Stimulated activated CD4-positive, alpha-beta T cell treated with anti-CD3 and anti-CD28 coated beads, Interleukin-1b, Interleukin-23, amount 100 ng/mL, for 24 hours (primary cell): ENCODE measurements at places on chromosomes 5 and 9.

DNA sequence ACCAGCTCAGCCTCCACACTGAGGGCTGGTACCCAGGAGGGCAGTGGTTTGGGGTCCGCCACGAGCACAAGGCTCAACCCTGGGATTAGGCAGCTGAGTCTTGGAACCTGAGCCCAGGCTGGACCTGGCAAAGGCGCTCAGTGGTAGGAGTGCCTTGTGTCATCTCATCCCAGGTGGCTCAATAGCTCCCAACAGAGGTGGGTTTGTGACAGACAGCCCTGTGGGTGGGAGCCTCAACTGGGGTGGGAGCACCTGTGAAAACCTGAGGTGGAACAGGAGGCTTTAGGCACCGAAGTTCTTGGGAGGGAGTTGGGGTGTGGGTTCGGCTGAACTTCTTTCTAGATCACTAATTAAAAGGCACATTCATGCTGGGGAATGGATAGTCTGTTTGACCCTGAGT is 35.2 kb upstream of the SMU1 start:
- no peak for DNase-seq

DNA sequence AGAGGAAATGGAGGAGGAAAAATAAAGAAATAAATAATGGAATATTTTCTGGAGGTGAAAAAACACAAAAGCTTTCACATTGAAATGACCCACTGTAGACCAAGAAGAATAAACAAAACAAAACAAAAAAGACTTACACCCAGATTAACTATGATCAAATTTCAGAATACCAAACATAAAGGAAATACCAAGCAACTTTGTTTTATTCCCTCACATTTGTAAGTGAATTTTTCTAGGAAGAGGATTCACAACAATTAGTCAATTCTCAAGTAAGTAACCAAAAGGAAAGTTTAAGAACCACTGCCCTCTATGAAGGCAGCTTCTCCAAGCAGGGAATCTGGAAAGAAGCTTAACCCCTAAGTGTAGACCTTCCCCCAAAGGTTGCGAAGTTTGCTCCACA is 29.6 kb upstream of the B4GALT1 start:
- DNase-seq, result no peak

DNA sequence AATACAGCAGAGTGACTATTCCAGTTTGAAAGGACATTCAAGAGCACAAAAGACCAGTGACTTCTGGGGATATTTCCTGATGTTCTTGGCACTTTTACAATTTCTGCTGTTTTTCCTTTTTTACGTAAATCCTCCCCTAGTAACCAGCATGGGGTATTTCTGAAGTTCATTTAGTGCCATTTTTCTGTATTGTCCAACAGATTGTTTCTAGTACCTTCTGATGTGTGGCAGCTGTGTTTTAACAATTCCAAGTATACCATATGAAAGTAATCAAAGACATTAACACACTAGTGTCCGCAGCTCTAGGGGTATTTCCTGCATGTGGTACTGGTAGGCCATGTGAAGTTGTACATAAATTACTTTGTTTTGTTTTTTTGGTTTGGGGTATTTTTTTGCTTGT is 53.0 kb upstream of the SMARCA2 start:
- DNase-seq, result no peak

DNA sequence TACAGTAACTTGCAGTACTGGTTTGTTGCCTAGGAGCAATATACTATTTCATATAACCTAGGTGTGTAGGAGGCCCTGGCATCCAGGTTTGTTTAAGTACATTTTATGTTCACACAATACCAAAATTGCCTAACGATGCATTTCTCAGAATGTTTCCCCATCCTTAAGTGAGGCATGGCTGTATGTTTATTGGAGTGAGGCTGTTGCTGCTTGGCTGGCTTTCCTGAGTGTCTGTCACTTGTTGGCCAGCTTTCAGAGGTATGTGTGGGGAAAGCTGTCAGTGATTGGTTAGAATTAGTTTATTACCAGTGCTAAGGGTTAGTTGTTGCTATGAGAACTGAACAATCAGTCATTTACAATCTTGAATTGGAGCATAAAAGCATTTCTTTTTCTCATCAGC is 154.1 kb upstream of the CDH12 start:
- DNase-seq, result no peak

DNA sequence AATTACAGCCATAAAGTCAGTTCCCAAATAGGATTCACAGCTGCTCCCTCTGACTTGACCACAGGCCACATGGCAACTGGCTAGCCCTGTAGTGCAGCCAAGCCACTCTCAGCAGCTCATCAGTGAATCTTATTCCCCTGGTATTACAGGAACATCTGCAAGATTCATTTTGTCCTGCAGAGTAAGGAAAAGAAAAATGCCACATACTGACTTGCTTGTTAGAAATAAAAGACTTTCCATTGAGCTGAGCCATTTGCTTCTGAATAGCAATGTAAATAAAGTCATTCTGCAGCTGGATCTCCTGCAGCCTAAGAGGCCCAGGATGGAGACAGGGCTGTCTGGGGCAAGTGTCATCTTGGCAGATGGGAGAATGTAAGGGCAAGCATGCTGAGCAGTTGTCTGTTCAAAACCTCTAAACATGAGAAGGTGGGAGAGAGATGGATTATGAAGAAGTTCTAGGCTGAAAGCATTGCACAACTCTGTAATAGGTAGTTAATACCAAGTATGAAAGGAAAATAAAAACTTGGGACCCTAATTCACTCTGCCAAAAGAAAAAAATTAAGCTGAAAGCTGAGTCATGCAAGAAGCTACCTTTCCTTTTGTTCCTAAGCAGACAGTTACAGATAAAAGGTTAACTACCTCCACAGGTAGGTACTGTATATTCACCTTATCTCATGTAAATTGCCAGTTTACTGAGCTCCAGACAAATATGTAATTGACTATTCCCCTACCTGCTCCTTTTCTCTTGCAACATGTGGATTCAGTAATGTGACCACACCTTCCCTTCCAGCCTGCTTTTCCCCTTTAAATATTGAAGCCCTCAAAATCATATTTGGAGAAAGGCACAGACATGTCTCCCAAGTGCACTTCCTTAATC is 244.4 kb upstream of the RAI14 start:
- DNase-seq, result no peak

- no peak for DNase-seq
These were observed 399.4 kb upstream of the ITGA1 start for GRCh38 chr5:52388349-52388748.

DNA sequence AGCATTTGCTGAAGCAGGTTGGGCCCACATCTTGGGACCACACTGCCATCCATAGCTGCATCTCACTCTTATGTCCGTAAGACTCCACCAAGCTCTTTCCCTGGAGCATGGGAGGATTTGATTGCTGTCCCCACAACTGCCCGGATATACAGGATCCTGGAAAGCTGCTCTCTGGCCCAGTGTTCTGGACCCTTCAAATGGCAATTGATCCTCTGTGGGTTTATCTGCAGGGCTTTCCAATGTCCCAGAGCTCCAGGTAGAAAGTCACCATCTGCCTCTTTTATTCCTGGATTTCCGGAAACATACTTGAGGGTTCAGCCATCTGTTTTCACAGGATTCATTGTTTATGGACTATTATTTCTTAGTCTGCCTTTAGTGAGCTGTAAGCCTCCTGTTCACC is 214.6 kb downstream of the SREK1 start:
- DNase-seq, result no peak

- no peak for DNase-seq
These were observed 1.4 kb upstream of the ETF1 start for GRCh38 chr5:138544181-138545134.

DNA sequence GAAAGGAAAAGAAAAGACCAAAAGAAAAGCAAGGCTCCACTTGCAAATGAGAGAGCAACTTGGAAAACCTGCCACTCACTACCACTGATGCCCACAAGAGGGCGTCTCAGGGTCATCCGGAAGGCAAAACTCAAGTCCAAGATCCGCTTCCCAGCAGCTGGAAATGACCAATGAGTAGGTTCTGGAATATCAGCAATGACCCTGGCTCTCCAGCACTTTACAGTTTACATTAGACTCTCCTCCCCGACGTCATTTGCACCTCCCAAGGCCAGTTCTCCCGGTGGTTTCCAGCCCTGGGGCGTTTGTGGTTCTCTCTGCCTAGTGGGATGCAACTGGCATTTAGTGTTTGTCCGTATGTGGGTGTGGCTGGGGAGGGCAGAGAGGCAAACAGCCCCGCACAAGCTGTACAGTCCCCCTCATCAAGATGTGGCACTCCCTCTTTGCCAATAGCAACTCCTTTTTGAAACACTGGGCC is 193.8 kb upstream of the ZNF618 start:
- DNase-seq, result no peak

DNA sequence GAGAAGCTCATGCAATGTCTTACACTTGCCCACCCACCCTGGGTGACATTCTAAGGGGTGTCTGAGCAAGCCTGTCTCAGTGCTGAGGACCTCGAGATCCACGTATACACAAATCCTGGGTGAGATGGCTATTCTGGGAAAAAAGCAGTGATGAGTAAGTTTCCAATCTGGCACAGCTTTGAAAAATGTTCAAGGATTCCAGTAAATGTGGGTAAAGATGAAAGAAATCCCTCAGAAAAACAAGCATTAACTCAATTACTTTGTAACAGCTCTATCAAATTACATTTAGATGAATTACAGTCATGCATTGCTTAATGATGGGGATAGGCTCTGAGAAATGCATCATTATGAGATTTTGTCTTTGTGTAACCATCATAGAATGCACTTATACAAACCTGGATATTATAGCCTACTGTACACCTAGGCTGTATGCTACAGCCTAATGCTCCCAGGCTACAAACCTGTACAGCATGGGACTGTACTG is 26.9 kb downstream of the GOLM1 start:
- no peak for DNase-seq

DNA sequence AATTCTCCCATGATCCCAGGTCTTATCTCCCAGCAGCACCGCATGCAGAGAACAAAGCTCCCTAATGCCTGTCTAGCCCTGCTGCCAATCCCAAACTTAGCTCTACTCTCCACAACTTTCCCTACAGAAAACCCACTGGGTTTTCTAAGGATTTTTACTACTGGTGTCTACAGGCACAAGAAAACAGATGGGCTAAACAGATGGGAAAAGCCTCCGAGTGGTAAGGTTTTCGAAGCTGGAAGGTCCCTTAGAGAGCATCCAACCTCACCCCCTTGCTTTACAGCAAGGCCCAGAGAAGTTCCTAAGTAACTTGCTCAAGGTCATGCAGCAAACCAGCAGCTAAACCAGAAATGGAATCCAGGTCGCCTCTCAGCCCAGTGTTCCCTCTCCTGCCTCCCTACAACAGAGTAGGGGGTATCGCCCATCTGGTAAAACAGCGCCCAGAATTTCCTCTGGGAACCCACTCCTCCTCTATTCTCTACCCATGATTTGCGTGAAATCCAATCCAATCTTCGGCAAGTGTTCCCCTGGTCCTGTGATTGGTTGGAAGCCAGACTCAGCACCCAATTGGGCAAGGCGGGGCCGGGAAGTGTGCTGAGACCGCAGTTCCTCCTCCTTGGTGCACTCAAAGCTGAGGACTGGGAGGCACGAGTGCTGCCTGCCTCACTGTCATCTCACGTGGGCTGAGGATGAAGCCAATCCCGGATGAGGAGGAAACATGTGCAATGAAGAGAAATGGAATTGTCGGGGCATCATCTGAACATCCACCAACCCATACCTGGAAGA is 20.8 kb downstream of the CPLX2 start:
- DNase-seq, result no peak

DNA sequence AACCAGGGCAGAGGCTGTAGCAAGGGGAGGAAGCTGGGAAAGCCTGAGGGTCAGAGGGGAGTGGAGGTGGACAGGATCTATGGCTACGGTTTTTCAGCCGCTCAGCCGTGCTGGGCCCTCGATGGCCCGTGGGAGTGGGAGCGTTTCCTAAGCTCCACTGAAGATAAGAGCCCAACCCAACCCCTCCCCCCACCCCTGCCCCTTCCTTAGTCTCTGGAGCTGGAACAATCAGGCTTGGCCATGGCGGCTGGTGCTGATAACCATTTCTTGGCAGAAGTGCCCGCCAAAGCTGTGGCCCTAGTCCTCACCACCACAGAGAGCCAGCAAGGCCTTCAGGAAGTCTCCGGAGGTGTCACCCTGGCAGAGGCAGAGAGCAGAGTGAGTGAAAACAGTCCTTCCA is 20.3 kb upstream of the TNIP1 start:
- no peak for DNase-seq

- no peak for DNase-seq
These were observed 118.9 kb upstream of the CCDC180 start for GRCh38 chr9:97188545-97188944.

DNA sequence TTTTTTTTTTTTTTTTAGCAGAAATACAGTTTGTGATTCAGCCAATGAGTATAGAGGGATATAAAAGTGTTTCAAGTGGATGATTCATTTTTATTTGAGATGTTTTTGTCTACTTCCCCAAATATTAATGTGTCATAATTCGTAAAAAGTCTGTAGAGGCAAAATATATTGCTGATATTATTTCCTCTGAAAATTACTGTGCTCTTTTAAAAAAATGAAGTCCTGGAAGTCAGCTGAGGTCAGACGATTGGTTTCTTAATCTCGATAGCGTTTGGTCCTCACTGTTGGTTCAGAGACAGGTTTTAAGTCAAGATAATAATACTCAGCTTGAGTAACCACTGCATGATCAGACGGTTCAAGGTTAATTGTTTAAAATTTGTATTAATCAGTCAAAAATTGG is 19.5 kb downstream of the IL9 start:
- DNase-seq, result no peak

- DNase-seq, result no peak
These were observed 59.3 kb downstream of the KCNT1 start for GRCh38 chr9:135761150-135761844.

DNA sequence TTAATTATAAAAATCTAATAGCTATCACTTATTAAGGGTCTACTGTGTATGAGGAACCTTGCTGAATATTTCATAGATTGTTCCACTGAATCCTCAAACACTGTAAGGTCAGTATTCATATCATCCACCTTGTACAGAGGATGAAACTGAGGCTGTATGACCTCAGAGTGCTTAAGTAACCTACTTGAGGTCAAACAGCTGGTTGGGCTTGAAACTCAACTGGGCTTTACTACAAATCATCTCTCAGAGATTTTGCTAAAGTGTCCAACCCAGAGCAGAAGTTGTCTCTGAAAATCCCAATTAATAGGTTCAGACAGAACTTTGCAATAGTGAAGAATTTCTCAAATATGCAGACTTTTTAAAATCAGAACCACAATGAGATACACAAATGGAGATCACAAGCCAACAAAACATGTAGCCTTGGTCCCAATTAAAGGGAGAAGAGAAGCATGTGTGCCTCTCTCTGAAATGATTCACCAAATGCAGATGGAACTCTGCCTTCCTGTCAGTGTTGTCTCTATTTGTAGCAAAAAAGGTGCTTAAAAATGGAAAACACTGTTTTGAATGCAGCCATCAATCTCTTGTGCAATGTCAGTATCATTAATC is 131.4 kb downstream of the FAM114A2 start:
- no peak for DNase-seq

- DNase-seq, result no peak
These were observed 25.6 kb upstream of the NTNG2 start for GRCh38 chr9:132136151-132136780.

GRCh38 chr5:136193322-136193935 is 467 bp upstream of the SMIM32 start:
- DNase-seq, result no peak

DNA sequence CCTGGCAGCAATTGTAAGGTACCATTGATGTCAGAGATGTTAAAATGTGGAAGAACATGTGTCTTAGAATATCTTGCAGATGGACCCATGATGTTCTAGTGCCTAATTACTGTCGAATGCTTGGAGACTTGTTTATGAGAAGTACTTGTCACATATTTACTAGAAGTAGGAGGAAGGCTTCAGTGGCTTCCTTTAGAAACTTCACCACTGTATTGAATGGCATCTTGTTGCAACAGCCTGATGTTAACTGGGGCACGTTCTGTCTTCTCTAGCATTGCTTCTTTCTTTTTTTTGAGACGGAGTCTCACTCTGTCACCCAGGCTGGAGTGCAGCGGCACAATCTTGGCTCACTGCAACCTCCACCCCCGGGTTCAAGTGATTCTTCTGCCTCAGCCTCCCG is 16.5 kb downstream of the UGCG start:
- DNase-seq, result no peak
